ENCODE measurements at places on chromosomes 5 and 9.

- no peak for DNase-seq
These were observed 42.4 kb downstream of the STARD4 start for GRCh38 chr5:111469903-111470302.

DNA sequence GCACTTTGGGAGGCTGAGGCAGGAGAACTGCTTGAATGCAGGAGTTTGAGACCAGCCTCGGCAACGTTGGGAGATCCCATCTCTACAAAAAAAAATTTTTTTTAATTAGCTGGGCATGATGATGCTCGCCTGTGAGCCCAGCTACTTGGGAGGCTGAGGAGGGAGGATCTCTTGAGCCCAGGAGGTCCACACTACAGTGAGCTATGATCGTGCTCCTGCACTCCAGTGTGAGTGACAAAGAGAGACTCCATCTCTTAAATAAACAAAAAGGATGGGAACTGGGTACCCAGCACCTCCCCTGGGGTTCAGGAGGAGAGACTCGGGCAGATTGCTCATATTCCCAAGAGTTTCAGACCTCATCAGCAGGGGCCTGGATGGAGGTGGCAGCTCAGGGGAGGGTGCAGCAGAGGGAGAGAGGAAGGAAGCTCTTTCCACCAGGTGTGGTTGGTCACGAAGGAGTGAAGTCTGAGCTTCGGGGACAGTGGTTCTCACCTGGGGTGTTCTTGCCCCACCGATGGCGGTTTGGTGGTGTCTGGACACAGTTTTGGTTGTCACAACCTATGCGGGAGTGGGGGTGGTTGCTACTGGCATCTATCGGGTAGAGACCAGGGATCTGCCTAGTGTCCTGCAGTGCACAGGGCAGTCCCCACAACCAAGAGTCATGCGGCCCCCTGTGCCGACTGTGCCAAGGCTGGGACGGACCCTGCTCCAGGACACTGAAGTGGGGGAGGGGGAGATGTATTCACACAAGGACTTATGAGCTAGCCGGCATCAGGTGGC lies 72.7 kb downstream of the ANKRD33B start:
- no peak for DNase-seq

- no peak for DNase-seq
These were observed 26.1 kb upstream of the AOPEP start for GRCh38 chr9:94700445-94700844.

DNA sequence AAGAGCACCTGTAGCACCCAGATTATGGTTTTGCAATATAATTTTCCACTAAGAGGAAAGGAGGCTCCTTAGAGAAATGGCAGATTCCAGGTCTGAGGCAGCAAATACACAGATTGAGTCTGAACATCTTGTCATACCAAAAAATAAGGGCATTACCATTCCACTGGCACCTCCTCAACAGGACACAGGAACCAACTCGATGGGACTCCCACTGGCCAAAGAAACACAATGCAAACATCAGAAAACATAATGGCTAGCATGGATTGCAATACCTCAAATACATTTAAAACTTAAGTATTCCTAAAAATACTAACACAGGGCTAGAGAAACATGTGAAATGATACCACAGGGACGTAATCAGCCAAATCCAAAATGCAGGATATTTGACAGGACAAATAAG lies 12.4 kb upstream of the RANBP17 start:
- DNase-seq, result no peak

DNA sequence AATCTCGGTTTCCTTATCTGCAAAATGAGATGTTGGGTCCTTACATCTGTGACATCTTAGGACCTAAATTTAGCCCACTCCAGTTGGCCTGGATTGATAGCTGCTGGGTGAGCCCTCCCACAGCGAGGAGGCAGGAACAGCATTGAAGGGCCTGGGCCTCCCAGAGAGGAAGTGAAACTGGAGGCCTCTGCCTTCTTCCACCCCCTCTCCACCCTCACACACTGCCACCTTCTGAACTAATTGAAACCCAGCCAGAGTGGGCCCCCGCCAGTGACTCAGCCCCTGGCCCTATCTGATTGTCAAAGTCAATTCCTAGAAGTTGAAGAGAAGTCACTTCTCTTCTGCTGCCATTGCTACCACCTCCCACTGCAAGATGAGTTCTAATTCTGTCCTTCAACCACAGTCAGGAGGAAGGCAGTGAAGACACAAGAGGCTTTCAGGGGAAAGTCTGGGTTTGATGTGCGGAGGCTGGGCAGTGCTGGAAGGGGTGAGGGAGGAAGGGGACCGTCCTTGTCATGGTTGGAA lies 55.2 kb upstream of the NEK6 start:
- peak; percentile 77 for DNase-seq

GRCh38 chr5:172090976-172091547 lies 84.6 kb upstream of the FBXW11 start:
- no peak for DNase-seq

- DNase-seq, result no peak
These were observed 30.9 kb downstream of the TNFSF8 start for GRCh38 chr9:114899461-114899860.

- no peak for DNase-seq
These were observed 8.6 kb upstream of the COL15A1 start for GRCh38 chr9:98935071-98935505.

GRCh38 chr9:115988701-115989100 lies 164.9 kb upstream of the PAPPA start:
- no peak for DNase-seq

GRCh38 chr5:8340261-8340660 lies 471.3 kb downstream of the MTRR start:
- no peak for DNase-seq

DNA sequence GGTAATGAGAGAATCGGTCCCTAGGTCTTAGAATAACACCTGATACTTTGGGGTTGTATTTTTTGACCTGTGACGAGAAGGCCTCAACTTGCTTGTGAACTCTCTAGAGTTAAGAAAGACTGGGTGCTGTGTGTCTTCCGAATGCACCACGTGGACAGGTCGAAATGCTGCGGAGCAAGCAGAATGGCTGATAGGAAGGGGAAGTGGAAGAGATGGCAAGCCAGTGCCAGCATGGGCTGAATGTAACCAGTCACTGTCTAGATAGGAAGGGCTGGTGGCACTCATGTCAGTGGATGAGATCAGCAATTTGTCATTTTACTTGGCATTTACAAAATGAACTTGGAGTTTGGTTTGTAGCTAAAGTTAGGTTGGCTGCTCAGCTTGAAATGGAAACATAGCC lies 5.6 kb downstream of the OTULINL start:
- no peak for DNase-seq

GRCh38 chr5:154244476-154244875 lies 53.9 kb downstream of the GALNT10 start:
- DNase-seq, result no peak

DNA sequence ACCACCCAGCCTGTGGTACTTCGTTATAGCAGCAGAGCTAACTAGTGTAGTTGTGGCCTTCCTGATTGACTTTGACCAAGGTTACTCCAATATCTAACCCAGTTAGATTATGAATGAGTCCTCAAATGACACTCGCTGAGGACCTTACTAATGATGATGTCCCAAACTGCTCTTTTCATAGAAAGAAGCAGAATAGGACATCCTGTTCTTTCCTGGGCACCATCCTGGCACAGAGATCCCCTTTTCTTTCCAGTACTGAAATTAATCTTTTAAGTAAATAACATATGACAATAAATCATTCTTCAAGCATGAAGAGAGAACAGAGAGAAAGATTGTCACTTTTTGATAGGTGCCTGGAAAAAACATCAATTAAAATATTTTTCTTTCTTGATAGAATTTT lies 26.7 kb upstream of the SPINK14 start:
- DNase-seq, result no peak

DNA sequence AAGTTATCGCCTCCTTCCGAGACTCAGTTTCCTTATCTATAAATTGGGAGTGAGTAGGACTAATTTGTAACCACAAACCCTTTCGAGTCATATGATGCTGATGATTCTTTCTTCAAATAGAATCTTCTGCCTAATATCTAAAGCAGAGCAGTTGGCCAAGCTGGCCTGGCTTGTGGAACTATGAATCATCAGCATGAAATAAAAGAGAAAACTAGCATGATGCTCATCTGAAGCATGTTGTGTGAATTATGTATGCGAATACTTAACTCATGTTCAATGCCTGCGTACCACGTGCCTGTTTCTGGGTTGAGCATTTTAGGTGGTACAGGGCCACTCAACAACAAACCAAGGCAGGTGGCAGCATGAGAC lies 15.0 kb upstream of the ORM1 start:
- DNase-seq, result no peak

DNA sequence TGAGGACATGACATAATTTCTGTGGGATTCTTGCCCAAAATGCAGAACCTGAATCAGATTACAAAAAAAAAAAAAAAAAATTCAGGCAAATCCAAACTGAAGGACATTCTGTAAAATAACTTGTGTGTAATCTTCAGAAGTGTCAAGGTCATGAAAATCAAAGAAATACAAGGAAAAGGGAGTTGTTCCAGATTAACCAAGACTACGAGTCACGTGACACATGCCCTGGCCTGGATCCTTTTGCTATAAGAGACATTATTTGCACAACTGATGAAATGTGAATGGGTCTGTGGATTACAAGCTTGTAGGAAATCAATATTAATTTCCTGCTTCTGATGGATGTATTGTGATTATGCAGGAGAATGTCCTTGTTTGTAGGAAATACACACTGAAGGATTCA lies 216.8 kb upstream of the NFIL3 start:
- no peak for DNase-seq

GRCh38 chr5:77418601-77419581 lies 73.2 kb downstream of the WDR41 start:
- no peak for DNase-seq

DNA sequence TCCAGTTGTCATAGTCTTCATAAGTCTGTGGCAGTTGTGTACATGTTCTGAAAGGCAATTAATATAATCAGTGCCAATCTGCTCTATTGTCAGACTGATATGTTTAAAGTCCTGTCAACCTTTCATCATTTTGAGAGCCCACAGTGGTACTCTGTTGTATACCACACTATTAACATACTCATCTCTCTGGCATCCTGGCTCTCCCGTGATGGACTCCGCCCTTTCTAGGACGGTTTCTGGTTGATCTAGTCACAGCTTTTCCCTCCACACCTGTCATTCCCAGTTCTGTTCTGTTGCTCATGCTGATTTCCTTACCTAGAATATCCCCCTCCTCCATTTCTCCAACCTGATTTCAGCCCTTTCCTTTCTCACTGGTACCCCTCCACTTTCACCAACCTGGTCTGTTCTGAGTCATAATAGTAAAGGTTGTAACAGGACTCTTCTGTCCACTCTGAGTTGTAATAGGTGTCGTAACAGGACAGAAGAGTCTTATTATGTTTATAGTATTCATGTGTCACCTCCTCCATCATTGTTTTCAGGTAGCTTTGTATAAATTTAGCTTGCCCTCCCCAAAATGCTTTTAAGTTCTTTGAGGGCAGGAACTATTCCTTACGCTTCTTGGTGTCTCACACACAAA lies 4.1 kb downstream of the PTCD2 start:
- DNase-seq, result no peak

DNA sequence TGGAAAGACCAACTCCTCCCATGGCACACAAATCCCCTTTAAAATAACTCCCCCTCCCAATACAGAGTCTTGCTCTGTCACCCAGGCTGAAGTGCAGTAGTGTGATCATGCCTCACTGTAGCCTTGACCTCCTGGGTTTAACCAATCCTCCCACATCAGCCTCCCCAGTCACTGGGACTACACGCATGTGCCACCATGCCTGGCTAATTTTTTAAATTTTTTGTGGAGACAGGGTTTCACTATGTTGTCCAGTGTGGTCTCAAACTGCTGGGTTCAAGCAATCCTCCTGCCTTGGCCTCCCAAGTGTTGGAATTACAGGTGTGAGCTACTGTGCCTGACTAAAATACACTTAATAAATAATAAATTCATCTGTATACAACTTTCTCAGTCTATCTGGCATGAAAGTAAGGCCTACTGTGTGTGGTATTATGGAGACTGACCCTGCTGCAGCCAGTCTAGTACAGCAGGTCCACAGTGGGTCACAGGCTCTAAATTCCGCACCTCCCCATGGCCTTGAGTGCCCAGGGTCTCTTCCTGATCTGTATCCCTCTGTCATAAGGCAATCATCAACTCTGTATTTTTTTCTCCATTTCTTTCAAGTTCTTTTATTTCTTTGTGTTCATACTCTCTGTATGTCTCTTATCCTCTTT lies 169.4 kb downstream of the MAPKAP1 start:
- no peak for DNase-seq

DNA sequence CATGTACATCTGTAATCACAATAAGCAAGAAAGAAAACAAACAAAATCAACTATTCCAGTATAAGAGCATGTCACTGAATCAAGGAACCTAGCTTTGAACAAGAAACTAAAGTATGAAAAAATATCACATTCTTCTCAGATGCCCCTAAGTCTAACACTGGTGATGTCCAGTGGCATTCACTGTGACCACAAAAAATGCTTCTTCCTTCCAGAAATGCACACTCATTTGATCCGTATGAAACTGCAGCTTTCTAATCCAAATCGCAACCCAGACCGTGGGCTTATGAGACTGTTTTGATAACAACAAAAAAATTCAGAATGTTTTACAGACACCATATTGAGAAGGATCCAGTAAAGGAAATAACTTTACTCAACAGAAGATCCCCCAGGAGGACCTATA lies 320.1 kb upstream of the TARS1 start:
- DNase-seq, result no peak

- DNase-seq, result no peak
These were observed 597.7 kb downstream of the CCDC171 start for GRCh38 chr9:16150501-16150900.

DNA sequence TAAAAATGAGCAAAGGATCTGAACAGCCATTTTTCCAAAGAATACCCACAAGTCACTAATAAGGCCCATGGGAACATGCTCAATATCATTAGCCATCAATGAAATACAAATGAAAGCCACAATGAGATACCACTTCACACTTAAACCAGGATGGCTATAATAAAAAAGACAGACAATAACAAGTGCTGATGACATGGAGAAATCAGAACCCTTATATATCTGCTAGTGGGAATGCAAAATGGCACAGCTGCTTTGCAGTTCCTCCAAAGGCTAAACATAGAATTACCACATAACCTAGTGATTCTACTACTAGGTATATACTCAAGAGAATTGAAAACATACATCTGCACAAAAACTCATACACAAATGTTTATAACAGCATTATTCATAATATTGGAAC lies 83.7 kb downstream of the HOMER1 start:
- DNase-seq, result no peak

GRCh38 chr9:14310311-14310710 lies 3.6 kb downstream of the NFIB start:
- DNase-seq, result no peak

GRCh38 chr5:56095579-56096102 lies 100.9 kb upstream of the IL6ST start:
- DNase-seq, result no peak
